ENCODE measurements at places on chromosomes 12 and 14.

- no peak for DNase-seq
Measured at GRCh38 chr14:101575581-101575980, 14.3 kb downstream of the DIO3 start.

GRCh38 chr12:21697904-21698630, 40.4 kb upstream of the LDHB start:
- DNase-seq = no peak

DNA sequence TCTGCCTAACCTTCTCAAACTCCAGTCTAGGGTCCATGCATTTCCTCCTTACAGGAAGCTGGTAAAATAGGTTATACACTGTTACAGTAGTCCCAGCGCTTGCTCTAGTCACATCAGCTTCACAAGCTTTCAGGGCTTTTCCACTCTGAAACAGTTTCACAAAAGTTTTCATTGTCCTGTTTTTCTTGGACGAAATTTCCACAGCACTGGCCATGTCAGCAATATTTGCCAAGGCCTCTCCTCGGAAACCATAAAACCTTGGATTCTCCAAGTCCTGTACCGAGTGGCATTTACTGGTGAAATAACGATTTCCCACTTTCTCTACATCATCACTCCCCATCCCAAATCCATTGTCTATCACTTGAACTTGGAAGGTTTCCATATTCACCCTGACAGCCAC, 2.1 kb downstream of the MLH3 start:
- no peak for DNase-seq

DNA sequence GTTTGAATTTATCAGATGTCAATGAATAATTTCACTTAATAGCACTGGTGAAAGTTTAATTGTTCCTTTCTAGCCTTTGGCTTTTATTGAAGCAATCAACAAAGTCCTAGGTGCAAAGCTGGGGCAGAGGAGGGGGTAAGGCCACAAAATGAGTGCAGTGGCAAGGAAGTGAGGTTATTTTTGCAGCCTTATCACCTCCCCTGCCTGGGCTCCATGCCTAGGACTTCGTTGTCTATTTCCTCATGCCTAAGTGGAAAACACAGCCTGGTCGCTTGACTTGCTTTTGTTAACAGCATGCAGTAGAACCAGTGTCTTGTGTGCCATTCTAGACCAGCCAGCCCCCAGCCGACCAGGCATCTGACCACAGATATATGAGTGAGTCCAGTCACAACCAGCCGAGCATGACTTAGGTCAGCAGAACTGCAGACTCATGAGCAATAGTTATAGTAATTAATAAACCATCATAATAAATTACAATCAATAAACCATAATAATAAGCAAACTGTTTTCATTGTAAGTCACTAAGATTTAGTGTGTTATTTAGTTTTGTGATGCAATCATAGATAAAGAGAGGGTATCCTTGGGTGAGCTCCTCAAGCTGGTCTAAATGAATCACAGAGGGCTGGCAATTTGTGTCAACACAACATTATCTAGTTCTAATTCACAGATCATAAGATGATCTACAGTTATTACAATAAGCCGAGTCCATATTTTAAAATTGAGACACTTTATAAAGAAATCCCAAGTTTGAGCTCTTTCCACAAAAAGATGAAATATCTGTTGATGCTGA, 156.8 kb downstream of the GLT1D1 start:
- DNase-seq = no peak

- no peak for DNase-seq
Measured at GRCh38 chr14:67358924-67359774, 455 bp downstream of the ATP6V1D start.

DNA sequence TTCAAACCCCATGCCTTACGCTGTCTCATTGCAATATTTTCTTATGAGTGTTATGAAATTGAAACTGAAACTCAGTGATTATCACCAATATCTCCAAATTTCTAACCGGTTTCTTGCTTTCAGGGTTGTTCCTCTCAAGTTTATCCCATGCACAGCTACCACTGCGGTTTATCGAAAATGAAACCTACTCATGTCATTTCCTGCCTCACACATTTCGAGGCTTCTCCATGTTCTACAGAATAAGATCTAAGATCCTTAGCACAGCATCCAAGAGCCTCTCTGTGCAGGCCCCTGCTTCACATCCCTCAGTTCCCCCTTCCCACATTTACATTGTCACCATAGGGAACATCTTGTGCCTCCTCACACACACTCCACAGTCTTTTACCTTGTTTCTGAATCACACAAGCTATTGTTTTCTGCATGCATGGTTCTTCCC, 45.5 kb upstream of the FAR2 start:
- no peak for DNase-seq

GRCh38 chr14:46057799-46058198, 593.8 kb downstream of the RPL10L start:
- no peak for DNase-seq

DNA sequence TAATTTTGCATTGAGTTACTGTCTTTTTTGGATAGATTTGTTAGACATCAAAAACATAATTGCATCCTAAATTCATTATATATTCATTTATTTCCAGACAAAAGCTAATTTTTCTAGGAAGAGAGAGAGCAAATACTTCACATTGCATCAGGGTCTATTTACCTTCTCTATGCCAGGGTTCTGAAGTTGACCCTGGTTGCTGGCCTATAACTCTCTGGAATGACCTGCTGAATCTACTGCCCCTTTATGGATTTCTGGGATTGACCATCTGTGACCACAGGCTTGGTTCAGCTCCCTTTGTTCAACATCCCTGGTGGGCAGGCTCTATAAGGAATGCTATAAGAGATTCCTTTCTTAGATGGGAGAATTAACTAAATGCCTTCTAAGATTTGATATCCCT, 414.8 kb upstream of the STXBP6 start:
- DNase-seq = no peak

DNA sequence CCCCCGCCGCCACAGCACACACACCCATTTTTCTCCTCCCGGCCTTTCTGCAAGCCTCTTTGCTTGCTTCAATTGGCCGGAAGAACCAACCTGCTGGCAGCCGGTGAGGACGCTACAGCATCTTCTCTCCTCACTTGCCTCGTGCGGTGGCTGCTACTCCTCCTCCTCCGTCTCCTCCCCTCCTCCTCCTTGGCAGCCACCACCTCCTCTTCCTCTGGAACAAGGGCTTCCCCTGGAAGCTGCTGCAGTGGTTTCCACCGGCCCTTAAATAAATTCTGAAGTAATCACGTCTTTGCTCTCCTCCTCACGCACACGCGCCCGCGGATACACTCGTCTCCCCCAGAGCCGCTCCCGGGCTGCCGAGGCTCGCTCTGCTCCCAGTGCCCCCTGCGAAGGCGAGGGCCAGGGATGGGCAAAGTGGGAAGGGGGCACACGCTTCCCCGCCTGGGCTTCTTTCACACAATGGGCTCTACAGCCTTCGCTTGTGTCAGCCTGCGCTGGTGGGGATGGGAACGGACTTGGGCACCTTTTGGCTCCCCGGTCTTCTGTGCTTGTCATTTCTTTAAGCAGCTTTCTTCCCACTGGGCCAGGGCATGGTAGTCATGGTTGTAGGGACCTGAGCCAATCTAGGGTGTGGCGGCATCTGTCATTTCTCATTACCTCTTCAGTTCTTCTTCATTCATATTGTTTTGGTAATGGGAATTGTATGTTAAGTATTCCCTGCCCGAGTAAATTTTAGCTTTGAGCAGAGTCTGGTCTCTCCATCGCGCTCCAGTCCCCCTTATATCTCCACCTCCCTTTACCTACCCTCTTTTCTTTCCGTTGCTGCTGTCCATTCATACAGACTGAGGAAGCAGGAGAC, at the start of gene PPFIA2:
PPFIA2 (minus strand) TSS at position 161 of the 862 bp plus-strand sequence.
- DNase-seq = no peak

DNA sequence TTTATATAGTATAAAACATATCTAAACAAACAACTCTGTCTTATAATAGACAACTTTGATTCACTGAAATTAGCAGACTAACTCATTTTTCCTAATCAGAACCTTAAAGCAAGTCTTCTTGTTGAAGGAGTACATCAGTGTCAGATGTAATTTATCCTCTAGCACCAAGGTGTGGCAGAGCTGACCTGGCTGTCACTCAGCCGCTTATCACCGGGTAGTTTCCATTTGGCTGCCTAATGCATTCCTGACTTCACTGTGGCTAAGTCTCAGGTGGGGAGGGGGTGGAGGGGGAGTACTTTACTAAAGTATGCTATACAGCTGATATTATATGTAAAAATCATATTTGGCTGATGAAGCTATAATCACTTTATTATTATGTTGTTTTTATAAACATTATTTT, 339.9 kb upstream of the RGS6 start:
- no peak for DNase-seq

DNA sequence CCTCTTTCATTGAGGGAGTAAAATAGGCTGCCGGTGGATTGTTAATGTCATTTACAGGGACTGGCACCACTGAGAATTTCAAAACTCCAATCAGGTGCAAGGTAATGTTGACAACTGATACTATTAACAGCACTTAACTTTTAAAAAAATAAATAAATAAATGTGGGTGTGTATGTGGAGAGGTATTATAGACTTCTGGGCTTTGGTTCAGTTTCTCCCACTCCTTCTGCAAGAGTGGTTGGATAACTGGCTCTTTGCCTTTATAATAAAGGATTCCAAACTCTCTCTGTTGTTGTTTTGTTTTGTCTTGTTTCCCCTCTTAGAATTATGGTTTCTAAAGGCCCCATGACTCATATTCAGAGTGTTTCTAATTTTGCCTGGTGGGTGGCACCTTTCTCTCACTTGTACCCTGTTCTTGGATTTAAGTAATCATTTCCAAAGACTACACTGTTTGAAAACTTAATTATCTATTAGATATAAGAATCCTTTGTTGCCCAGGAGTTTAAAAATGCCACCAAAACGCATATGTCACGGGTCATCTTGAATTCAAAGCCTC, 151.6 kb upstream of the ARID2 start:
- DNase-seq = no peak

All from activated CD4-positive, CD25-positive, alpha-beta regulatory T cell (primary cell).